Thymus (tissue), 14 donors: ENCODE measurements at places on chromosomes 16 and 17.

- H3K27me3 ChIP-seq: no peaks in the 10 kb centered on the region
- no peak for DNase-seq
- peaks cover 4% of the 10 kb centered on the region for H3K4me1 ChIP-seq
- H3K4me3 ChIP-seq: no peak overlapping the region
- H3K36me3 ChIP-seq: no peaks in the 10 kb centered on the region
These were observed 11.9 kb upstream of the MEFV start for GRCh38 chr16:3268294-3268693.

DNA sequence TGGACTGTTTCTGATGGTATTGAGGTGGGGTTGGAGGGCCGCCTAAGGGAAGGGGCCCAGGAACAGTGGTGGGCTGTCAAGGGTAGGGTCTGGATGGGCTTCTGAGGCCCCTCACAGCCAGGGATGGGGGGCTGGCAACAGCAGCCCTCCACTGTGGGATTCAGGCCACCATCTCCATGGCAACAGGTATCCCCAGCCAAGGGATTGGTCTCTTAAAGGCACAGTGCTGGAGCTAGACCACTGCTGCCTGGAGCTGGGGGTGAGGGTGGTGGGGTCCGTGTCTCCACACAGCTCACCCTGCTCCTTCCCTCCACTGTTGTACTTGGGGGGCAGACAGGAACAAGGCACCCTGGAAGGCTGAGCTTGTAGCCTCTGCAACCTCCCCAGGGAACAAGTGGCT lies 41.8 kb downstream of the PSME3IP1 start:
- peaks cover 23% of the 10 kb centered on the region for H3K4me1 ChIP-seq
- DNase-seq: no peak
- no peak overlapping the region for H3K27ac ChIP-seq
- no peak overlapping the region for H3K4me3 ChIP-seq

DNA sequence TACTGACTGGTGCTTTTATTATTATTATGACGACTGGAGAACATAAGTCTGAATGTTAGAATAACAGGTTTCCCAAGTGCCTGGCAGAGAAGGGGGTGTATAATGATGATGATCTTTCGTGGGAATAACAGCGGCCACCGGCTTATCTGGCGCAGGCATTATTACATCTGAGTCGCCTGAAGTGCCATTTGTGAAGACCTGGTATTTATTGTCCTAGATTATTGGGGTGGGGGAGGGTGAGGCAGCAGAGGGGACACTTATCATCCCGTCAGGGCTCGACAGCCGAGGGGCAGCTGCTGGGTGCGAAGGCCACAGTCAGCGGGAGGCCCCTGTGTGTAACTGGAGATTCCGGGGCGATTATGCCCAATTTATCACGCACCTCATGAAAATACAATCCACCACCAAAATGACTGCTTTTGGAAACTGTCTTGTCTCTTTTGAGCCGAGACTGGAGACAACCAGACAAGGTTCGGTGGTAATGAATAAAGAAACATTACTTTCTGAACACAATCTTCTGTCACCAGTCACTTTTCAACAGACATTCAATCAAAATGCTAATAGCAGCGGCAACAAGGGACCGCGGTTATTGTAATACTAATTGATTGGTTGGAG lies 199.3 kb downstream of the CCDC182 start:
- no peak for DNase-seq
- H3K27ac ChIP-seq: no peak overlapping the region
- peaks cover 84% of the 10 kb centered on the region for H3K4me1 ChIP-seq
- peaks cover 3% of the 10 kb centered on the region for H3K36me3 ChIP-seq
- H3K4me3 ChIP-seq: no peak overlapping the region

DNA sequence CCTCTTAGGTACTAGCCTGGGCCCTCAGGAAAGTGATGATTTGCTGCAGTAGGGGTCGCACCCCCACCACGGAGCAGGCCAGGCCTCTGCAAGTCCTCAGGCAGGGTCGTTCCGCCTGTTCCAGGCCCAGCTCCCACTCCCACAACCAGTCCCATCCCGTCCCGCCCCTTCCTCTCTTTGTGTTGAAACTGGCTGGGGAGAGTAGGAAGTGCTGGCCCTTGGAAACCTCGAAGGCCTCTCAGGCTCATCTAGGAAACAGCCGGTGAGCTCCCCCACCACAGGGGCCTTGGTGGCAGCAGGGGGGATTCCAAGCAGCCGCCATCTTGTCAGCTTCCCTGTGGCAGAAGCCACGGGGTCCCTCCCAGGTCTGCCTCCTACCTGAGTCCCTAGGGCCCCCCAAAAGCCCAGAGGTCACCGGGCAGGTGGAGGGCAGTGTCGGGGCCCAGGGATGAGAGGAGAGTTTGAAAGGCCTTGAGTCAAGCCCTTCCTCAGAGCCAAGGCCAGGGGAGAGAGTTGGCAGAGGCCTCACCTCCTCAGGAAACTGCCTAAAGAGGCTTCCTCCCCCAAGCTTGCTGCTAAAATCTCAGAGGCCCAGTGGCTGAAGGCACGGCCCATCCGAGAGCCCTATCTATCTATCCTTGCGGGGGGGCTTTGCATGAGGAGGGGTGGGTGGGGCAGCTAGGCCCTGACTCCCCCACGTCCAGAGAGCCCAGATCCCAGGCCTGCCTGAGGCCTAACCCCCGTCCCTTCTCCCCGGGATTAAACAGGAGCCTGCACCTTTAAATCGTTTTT lies 22.2 kb downstream of the MMP15 start:
- H3K27ac ChIP-seq: no peak overlapping the region
- H3K36me3 ChIP-seq: no peaks in the 10 kb centered on the region
- H3K4me1 ChIP-seq: no peaks in the 10 kb centered on the region

GRCh38 chr16:4190712-4191333 lies 51.1 kb downstream of the SRL start:
- H3K4me3 ChIP-seq: no peak overlapping the region
- no peaks in the 10 kb centered on the region for H3K4me1 ChIP-seq
- H3K27me3 ChIP-seq: no peaks in the 10 kb centered on the region
- H3K27ac ChIP-seq: no peak overlapping the region
- no peak for DNase-seq

GRCh38 chr16:50372611-50373344 lies 4.0 kb upstream of the BRD7 start:
- H3K27ac ChIP-seq: no peak overlapping the region
- H3K27me3 ChIP-seq: no peaks in the 10 kb centered on the region
- peaks cover 4% of the 10 kb centered on the region for H3K4me1 ChIP-seq
- H3K4me3 ChIP-seq: no peak overlapping the region
- DNase-seq: no peak
- no peaks in the 10 kb centered on the region for H3K36me3 ChIP-seq

GRCh38 chr17:49136335-49136734 lies 3.8 kb downstream of the B4GALNT2 start:
- no peak overlapping the region for H3K27ac ChIP-seq
- H3K4me3 ChIP-seq: no peak overlapping the region
- DNase-seq: no peak
- no peaks in the 10 kb centered on the region for H3K4me1 ChIP-seq

- peaks cover 12% of the 10 kb centered on the region for H3K4me1 ChIP-seq
- H3K27ac ChIP-seq: no peak overlapping the region
- H3K36me3 ChIP-seq: no peaks in the 10 kb centered on the region
These were observed 1.7 kb downstream of the RPH3AL start for GRCh38 chr17:350706-351448.

- no peaks in the 10 kb centered on the region for H3K4me1 ChIP-seq
- no peak overlapping the region for H3K27ac ChIP-seq
- no peaks in the 10 kb centered on the region for H3K36me3 ChIP-seq
- H3K4me3 ChIP-seq: no peak overlapping the region
- DNase-seq: no peak
- H3K27me3 ChIP-seq: no peaks in the 10 kb centered on the region
These were observed 27.4 kb downstream of the EMP2 start for GRCh38 chr16:10552998-10553491.

GRCh38 chr16:1102921-1103635 lies 7.0 kb upstream of the C1QTNF8 start:
- H3K36me3 ChIP-seq: no peaks in the 10 kb centered on the region
- no peak overlapping the region for H3K4me3 ChIP-seq
- DNase-seq: no peak
- H3K27ac ChIP-seq: no peak overlapping the region
- H3K4me1 ChIP-seq: no peaks in the 10 kb centered on the region

- no peak overlapping the region for H3K27ac ChIP-seq
- no peak for DNase-seq
- H3K4me1 ChIP-seq: peaks cover 11% of the 10 kb centered on the region
- H3K27me3 ChIP-seq: no peaks in the 10 kb centered on the region
- H3K36me3 ChIP-seq: peaks cover 7% of the 10 kb centered on the region
These were observed 31.0 kb downstream of the PMM2 start for GRCh38 chr16:8828541-8829165.

- no peak overlapping the region for H3K4me3 ChIP-seq
- peak; percentile 54 for DNase-seq
- peak overlapping the region; percentile 65 for H3K27ac ChIP-seq
- peaks cover 5% of the 10 kb centered on the region for H3K36me3 ChIP-seq
These were observed 4.8 kb downstream of the PRR11 start for GRCh38 chr17:59160157-59161025.

GRCh38 chr17:74212209-74212912 lies 1.0 kb upstream of the TTYH2 start:
- H3K4me1 ChIP-seq: peaks cover 66% of the 10 kb centered on the region
- peaks cover 28% of the 10 kb centered on the region for H3K36me3 ChIP-seq
- no peak for DNase-seq

- H3K4me3 ChIP-seq: no peak overlapping the region
- H3K27ac ChIP-seq: no peak overlapping the region
- H3K27me3 ChIP-seq: no peaks in the 10 kb centered on the region
These were observed 8.3 kb upstream of the CHD3 start for GRCh38 chr17:7880076-7880868.

DNA sequence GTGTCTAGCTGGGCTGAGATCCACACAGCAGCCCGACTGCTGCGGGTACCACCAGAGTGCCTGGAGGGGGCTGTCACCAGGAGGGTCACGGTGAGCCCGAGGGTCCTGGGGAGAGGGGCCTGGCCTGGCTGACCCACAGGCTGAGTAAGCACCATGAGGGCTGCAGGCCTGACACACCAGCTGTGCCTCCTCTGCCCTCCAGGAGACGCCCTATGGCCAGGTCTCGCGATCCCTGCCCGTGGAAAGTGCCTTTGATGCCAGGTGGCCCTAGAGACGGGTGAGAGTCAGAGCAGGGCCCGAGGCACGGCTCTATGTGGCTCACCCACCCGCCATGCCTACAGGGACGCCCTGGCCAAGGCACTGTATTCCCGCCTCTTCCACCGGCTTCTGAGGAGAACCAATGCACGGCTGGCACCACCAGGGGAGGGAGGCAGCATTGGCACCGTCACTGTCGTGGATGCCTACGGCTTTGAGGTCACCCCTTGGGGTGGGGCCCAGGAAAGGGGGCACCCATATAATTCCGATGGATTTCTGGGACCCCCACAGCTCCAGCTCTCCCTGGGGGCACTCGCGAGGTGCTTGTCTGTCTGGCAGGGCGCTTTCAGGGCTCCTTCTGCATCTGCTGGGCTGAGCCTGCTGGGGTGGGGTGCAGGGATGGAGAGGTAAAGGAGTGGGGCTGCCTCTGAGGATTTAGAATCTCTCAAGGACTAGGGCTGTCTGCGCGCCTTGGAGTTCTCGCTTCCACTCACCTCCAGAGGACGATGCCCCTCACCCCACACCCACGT lies 7.1 kb downstream of the MYO15B start:
- H3K4me1 ChIP-seq: no peaks in the 10 kb centered on the region
- H3K27ac ChIP-seq: no peak overlapping the region
- peaks cover 8% of the 10 kb centered on the region for H3K36me3 ChIP-seq
- no peaks in the 10 kb centered on the region for H3K27me3 ChIP-seq

DNA sequence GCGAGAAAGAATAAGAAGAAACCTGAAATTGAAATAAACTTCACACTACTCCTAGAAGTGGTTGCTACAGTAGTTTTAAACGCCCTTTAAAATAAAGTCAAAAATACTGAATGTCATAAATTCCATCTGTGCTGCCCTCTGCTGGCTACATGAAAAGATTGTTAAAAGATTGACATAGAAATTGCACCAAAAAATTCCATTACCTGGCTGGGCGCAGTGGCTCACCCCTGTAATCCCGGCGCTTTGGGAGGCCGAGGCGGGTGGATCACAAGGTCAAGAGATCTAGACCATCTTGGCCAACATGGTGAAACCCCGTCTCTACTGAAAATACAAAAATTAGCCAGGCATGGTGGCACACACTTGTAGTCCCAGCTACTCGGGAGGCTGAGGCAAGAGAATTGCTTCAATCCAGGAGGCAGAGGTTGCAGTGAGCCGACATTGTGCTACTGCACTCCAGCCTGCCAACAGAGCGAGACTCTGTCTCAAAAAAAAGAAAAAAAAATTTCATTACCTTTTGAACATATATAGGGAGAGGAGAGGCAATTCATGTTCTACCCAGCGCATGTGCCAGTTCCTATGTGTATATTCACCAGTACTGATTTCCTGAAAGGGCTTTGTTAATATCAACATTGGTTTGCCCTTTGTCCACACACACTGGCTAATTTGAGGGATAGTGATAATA lies 36.5 kb downstream of the CYTH1 start:
- H3K4me3 ChIP-seq: no peak overlapping the region
- peak; percentile 57 for DNase-seq
- no peaks in the 10 kb centered on the region for H3K27me3 ChIP-seq
- H3K4me1 ChIP-seq: peaks cover 36% of the 10 kb centered on the region

DNA sequence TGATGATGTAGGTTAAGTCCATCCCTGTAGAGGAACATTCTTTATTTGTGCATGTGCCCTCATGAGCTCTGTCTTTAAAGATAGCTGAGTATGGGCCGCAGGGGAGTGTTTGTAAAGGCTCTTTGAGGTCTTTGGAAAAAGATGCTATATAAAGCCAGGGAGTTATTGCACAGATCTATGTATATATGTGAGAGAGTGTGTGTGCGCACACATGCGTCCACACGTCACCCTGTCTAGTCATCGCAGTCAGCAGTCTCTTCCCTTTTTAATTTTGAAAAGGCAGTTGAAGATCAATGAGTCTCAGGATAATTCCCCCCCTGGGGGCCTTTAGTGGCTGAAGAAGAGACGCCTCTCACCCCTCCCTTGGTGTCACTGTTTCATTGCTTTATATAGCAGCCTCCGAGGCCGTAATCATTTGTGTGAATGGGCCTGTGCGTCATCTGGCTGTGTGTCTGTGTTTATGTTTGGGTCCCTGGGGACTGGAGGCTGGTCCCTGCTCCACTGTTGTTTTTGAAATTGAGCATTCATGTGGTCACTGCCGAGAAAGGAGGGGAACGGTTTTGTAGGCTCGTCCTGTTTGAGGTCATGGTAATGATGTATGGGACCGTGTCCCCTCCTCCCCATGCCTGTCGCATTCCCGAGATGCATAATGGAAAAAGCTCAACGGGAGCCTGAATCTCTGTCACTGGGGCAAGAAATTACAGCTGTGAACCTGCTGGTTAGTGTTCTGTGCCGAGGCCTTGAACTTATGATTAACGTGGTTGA lies 143.9 kb downstream of the SNX29 start:
- H3K36me3 ChIP-seq: peaks cover 3% of the 10 kb centered on the region
- DNase-seq: no peak
- H3K4me3 ChIP-seq: no peak overlapping the region
- H3K27me3 ChIP-seq: no peaks in the 10 kb centered on the region
- peaks cover 2% of the 10 kb centered on the region for H3K4me1 ChIP-seq

- H3K27me3 ChIP-seq: peaks cover 15% of the 10 kb centered on the region
- no peak overlapping the region for H3K27ac ChIP-seq
- H3K36me3 ChIP-seq: no peaks in the 10 kb centered on the region
These were observed 4.6 kb upstream of the EMP2 start for GRCh38 chr16:10584981-10585438.

GRCh38 chr16:85860413-85861094 lies 38.4 kb upstream of the IRF8 start:
- H3K4me3 ChIP-seq: no peak overlapping the region
- no peaks in the 10 kb centered on the region for H3K36me3 ChIP-seq
- H3K4me1 ChIP-seq: no peaks in the 10 kb centered on the region
- H3K27ac ChIP-seq: no peak overlapping the region

- H3K27me3 ChIP-seq: no peaks in the 10 kb centered on the region
- no peak overlapping the region for H3K4me3 ChIP-seq
- no peak overlapping the region for H3K27ac ChIP-seq
- H3K4me1 ChIP-seq: peaks cover 18% of the 10 kb centered on the region
- peak; percentile 39 for DNase-seq
These were observed 11.8 kb downstream of the GNAO1 start for GRCh38 chr16:56203052-56203451.
